ENCODE measurements at places on chromosomes 1 and 21. TPM values are rescaled to one million over a fixed set of nuclear protein-coding genes. Genes with fewer than 3 reads are reported as not detected.

DNA sequence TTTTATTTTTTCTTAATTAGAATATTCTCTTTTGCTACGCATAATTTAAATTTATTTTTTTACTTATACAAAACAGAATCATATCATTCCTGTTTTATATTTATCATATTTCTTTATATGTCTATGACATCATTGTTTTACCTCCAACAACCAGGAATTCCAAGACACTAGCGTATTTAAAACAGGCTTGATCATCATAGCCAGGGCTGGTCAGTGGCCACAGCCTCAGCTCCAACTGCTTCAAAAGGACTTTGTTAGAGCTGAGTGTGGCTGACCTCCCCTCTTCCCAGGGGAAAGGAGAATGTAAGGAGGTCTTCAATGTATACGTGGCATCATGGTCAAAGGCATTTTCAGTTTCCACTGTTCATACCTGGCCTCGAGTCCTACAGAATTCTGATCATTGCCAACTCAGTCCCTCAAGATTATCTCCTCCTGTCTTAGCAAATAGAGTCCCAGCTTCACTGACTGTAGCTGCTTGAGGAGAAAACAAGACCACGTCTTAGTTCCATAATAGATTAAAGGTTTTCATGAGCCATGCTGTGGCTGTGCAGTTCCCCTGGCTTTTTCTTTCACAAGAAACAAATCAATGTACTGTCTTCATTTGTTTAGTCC, 444.0 kb downstream of the PTPRC start:
- no peak overlapping the region for H3K4me3 ChIP-seq
- H3K27me3 ChIP-seq = no peaks in the 10 kb centered on the region

DNA sequence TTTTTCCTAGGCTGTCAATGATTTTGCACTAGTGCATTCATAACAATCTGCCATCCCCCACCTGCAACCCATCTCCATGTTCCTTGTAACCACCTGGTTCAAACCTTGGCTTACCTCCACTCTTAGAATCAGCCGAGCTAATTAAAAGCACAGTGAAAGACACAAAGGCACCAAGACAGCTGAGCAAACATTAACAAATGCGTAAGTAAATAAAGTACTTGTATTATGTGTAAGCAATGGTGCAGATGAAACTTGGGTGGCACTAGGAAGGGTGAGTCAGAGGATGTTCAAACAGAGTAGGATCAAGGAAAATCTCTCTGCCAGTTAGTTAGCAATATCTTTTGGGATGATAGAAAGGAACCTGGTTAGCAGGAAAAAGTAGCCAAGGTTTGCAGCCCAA, 5.1 kb upstream of the FOXJ3 start:
- H3K27ac ChIP-seq = no peak overlapping the region
- H3K36me3 ChIP-seq = no peaks in the 10 kb centered on the region
- peaks cover 10% of the 10 kb centered on the region for H3K4me1 ChIP-seq

DNA sequence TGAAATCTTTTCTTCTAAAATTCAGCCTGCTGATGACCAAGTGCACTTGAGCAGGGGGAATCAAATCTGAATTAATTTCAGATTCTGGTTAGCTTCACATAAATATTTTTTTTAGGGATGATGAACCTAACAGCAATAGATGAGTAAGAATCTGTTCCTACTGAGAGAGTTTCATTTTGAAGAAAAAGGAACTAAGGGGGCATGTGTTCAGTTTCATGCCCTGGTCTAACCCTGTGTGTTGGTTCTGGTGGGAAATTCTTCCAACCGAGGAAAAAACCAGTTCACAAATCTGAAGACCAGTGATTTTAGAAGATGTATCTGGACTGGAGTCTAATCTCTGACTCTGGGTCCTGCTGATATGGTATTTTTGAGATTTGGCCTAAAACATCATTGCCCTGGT, 13.7 kb downstream of the SELL start:
- no peaks in the 10 kb centered on the region for H3K27me3 ChIP-seq
- no peak for DNase-seq
- H3K36me3 ChIP-seq = peaks cover 67% of the 10 kb centered on the region
- H3K4me1 ChIP-seq = peaks cover 83% of the 10 kb centered on the region
- no peak overlapping the region for H3K4me3 ChIP-seq
- peak overlapping the region; percentile 22 for H3K27ac ChIP-seq

DNA sequence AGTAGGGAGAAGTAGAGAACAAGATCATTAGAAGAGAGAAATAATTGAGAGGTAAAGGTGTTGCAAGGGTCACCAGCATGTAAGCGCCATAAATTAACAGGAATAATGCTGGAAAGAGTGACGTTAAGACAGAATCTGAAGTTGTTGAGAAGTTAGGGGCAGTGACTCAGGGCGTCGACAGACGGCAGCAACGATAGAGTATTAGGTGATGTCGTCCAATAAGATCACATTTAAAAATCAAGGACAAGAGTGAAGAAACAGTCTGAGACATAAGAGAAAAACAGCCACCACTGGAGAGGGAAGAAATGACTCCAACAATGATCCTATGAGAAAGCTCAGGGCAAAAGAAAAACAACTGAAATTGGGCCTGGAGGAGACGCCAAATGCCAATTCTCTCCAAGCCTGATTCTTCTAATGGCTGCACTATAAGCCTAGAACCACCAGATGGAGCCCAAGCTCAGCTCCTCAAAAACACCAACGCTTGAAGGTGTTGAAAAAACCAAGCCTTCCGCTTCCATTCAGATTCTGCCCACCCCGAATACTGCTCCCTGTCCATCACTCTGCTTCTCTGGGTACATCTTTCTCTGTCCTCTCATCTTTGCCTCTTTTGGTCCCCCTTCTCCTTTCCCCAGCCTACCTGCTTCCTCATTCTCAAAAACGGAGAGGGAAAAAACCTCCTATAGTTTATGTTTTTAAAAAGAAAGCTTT, 70.0 kb downstream of the LUZP1 start:
- H3K4me1 ChIP-seq = peaks cover 30% of the 10 kb centered on the region
- peaks cover 10% of the 10 kb centered on the region for H3K36me3 ChIP-seq
- no peak overlapping the region for H3K27ac ChIP-seq
- H3K4me3 ChIP-seq = no peak overlapping the region

GRCh38 chr1:170303034-170303433, 157.3 kb downstream of the NTMT2 start:
- H3K4me3 ChIP-seq = no peak overlapping the region
- no peaks in the 10 kb centered on the region for H3K27me3 ChIP-seq
- H3K27ac ChIP-seq = no peak overlapping the region
- no peaks in the 10 kb centered on the region for H3K36me3 ChIP-seq
- H3K4me1 ChIP-seq = no peaks in the 10 kb centered on the region

GRCh38 chr21:38244885-38245869, 11.6 kb upstream of the KCNJ15 start:
- no peaks in the 10 kb centered on the region for H3K36me3 ChIP-seq
- H3K4me3 ChIP-seq = no peak overlapping the region
- peaks cover 13% of the 10 kb centered on the region for H3K4me1 ChIP-seq
- H3K27ac ChIP-seq = no peak overlapping the region

- H3K4me1 ChIP-seq = no peaks in the 10 kb centered on the region
- no peak for DNase-seq
- no peak overlapping the region for H3K27ac ChIP-seq
- H3K27me3 ChIP-seq = no peaks in the 10 kb centered on the region
- no peak overlapping the region for H3K4me3 ChIP-seq
Measured at GRCh38 chr1:183711741-183712361, 58.7 kb upstream of the APOBEC4 start.

GRCh38 chr1:6257541-6258069, 3.3 kb downstream of the GPR153 start:
- DNase-seq = no peak
- peaks cover 18% of the 10 kb centered on the region for H3K4me1 ChIP-seq
- H3K27me3 ChIP-seq = peaks cover 9% of the 10 kb centered on the region
- no peaks in the 10 kb centered on the region for H3K36me3 ChIP-seq

- peaks cover 2% of the 10 kb centered on the region for H3K36me3 ChIP-seq
- no peak for DNase-seq
- H3K27me3 ChIP-seq = no peaks in the 10 kb centered on the region
Measured at GRCh38 chr1:108955881-108956280, 7.4 kb downstream of the CLCC1 start.

- no peak overlapping the region for H3K27ac ChIP-seq
- H3K27me3 ChIP-seq = no peaks in the 10 kb centered on the region
- H3K36me3 ChIP-seq = no peaks in the 10 kb centered on the region
- H3K4me1 ChIP-seq = no peaks in the 10 kb centered on the region
- no peak for DNase-seq
Measured at GRCh38 chr1:80656641-80657040, 1144.1 kb upstream of the ADGRL2 start.

DNA sequence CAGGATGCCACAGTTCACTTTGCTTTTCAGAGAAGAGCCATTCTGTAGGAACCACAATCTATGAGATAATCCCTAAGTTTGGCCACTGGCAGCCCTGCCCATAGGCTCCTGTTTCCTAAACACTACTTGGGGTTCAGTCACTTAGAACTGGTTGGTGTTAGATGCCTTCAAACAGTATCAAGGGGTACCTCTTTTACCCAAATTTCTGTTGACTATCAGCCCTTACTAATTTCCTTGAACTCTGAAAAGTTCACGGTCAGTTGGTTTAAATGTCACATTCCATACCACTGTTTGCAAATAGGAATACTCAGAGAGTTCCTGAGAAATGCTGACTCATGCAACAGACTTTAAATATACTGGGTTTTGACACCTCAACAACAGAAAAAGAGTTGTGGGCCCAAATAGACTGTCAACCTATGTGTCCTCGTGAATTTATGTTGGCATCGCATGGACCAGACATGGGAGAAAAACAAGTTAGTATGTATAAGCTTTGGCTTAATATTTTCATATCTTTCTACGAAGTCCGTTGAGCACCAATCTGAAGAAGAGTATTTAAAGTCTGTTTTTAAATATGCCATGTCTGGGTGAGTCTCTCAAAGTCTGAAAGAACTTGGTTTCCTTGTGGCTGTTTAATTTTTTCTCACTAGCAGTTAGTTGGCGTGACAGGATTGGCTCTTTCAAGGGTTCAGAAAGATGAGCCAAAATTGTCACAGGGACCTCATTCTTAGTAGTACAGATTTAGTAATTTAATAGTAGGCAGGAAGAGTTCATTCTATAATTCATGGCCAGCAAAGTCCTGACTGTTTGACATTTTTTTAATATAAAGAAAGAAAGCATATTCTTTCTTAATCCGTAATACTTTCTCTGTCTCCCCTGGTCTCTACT, 56.5 kb upstream of the ZNF326 start:
- no peaks in the 10 kb centered on the region for H3K27me3 ChIP-seq
- no peak overlapping the region for H3K27ac ChIP-seq
- H3K36me3 ChIP-seq = peaks cover 34% of the 10 kb centered on the region

- H3K36me3 ChIP-seq = no peaks in the 10 kb centered on the region
- H3K4me3 ChIP-seq = no peak overlapping the region
- H3K27me3 ChIP-seq = peaks cover 4% of the 10 kb centered on the region
- no peak for DNase-seq
- H3K4me1 ChIP-seq = no peaks in the 10 kb centered on the region
Measured at GRCh38 chr1:44389437-44389836, 15.6 kb upstream of the RNF220 start.

Gene HIVEP3
- 5.4 TPM for total RNA-seq

Gene CAPZB
- total RNA-seq = 168 TPM

Gene TTC39A
- not detected for total RNA-seq

Gene STX12
- total RNA-seq = 20.3 TPM

Gene XPR1
- 13.7 TPM for total RNA-seq

Gene GSTM4
- total RNA-seq = 20.7 TPM

Data from CD4-positive, alpha-beta T cell (primary cell).